Mammary epithelial cell (primary cell): ENCODE measurements at places on chromosomes 4 and X.

- DNase-seq: no peak
Observed at GRCh38 chr4:175309041-175309440, 390.9 kb downstream of the ADAM29 start.

DNA sequence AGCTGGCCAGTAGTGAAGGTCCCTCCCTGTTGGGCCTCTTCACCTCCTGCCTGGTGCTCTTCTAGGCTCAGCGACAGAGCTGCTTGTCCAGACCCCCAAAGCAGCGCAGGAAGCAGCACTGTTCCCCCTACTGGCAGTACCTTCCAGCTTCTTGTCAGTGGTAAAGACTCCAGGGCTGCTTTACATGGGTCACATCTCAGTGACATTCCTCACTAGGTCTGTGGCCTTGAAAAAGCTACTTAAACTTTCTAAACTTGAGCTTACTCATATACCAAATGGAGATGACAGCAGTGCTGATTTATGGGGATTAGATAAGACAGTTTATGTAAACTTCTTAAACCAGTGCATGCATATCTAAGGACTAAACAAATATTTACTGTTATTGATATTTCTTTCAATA is 117.3 kb downstream of the FAT4 start:
- DNase-seq: no peak

- DNase-seq: peak; percentile 33
Observed at GRCh38 chr4:154506253-154506652, 14.7 kb upstream of the DCHS2 start.

DNA sequence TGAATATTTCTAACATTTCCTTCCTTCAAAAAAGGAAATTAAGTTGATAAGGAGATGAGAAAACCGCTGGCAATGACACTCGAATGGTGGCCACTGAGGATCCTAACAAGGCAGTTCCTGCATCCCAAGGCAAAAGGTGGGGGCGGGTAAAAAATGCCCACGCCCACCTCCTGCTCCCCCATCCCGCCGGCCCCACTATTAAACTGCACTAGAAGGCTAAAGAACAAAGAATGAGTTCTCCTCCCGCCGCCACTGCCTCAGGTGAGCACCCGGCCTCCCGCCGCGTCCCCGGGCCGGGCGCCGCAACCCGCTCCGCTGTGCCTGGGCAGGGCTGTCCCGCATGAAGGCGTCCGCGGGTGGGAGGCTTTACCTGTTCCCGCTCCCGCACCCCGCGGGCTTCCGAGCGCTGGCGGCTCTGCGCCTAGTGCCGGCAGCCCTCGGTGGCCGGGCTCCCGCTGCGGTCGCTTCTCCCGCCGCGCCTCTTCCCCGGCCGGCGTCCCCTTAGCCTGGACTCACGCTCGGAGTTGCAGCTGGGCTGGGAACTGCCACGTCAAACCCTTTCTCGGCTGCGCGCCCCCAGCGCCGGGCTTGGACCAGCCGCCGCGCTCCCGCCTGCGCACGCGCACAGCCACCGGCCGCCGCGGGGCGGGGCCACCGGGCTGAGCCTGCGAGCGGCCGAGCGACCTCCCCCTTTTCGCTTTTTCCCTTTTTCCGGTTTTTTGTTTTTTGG is at the start of gene SEC24D:
SEC24D (minus strand) TSS at position 556 of the 730 bp plus-strand sequence. CDS start 2,430 bp downstream, outside the sequence.
- DNase-seq: peak; percentile 81

GRCh38 chr4:107856901-107857300 is 32.2 kb downstream of the SGMS2 start:
- no peak for DNase-seq

GRCh38 chr4:76644831-76645485 is 209.9 kb downstream of the SHROOM3 start:
- no peak for DNase-seq

GRCh38 chrX:13220916-13221315 is 98.9 kb downstream of the ATXN3L start:
- peak; percentile 98 for DNase-seq
